ENCODE measurements at places on chromosomes 13 and 19. TPM values are rescaled to one million over a fixed set of nuclear protein-coding genes. Genes with fewer than 3 reads are reported as not detected.

DNA sequence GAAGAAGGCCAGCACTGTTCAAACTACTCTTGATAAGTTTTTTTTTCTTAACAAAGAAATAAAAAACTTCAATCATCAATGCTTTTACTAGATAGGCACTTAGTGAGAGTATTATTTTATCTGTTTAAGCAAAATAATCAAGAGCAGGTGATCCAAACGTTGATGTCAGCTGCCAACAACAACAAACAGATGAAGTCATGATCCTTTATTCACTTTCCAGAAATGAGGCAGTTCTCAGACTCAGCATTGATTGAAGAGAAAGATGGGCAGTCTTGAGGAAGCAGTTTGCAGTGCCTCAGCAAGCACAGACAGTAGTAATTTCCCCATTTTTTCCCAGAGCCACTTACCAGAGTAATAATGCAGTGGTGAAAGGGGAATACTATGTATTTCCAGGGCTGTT lies 38.4 kb upstream of the CSNK1A1L start:
- H3K4me3 ChIP-seq: no peak overlapping the region
- no peak overlapping the region for H3K27ac ChIP-seq
- H3K36me3 ChIP-seq: no peaks in the 10 kb centered on the region
- H3K4me1 ChIP-seq: no peaks in the 10 kb centered on the region
- H3K27me3 ChIP-seq: no peaks in the 10 kb centered on the region
- DNase-seq: no peak

DNA sequence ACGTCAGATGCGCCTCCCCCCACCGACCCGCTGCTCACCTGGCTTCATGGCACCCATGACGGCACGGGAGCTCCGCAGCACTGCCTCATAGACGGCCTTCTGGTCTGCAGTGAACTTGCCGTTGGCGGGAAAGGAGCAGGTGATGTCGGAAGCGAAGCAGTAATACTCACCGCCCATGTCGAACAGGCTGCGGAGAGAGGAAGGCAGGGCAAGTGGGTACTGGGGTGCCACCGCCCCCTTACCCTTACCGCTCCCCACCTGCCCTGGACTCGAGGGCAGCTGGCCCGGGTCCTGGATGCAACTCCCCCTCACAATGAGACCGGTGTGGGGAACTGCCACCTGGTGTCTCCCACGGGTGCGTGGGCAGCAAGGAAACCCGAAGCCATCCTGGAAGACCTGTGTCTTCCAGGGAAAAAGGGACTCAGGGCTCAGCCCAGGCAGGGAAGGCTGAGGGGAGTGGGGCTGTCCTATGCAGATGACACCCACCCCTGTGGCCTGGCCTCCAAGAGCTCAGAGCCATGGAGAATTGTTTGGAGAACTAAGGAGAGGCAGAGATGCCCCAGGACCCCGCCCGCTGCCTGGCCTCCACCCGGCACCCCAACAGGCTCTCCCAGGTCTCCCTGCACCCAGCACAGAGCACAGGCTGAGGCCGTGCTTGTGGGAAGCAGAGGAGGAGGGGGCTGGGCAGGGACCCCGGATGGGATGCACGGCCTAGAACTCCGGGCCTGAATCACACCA lies 28.3 kb downstream of the CEBPG start:
- H3K36me3 ChIP-seq: no peaks in the 10 kb centered on the region
- DNase-seq: no peak
- no peak overlapping the region for H3K27ac ChIP-seq
- H3K27me3 ChIP-seq: no peaks in the 10 kb centered on the region
- H3K4me3 ChIP-seq: no peak overlapping the region
- H3K4me1 ChIP-seq: no peaks in the 10 kb centered on the region

- no peaks in the 10 kb centered on the region for H3K27me3 ChIP-seq
- no peaks in the 10 kb centered on the region for H3K4me1 ChIP-seq
- H3K27ac ChIP-seq: no peak overlapping the region
- H3K4me3 ChIP-seq: no peak overlapping the region
These were observed 1227.9 kb upstream of the SPRY2 start for GRCh38 chr13:81568824-81569223.

GRCh38 chr19:16359074-16359473 lies 34.4 kb downstream of the KLF2 start:
- H3K4me1 ChIP-seq: no peaks in the 10 kb centered on the region
- H3K4me3 ChIP-seq: no peak overlapping the region
- no peak for DNase-seq

DNA sequence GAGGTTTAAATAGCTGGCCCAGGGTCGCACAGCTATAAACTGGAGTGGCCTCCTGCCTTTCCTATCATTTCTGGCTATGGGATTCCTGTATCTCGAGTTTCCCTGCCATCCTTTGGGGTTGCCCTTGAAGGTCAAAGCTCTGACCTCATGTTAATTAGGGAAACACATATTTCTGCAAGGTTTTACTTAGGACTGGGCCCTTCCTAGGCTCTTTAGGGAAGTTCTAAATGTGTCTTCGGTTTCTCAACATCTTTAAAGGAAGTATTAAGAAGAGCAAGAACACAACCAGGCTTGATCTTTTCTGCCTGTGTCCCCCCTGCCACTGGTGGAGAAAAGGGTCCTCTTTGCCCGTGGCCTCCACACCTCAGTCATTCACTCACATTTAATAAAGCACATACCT lies 10.8 kb downstream of the LCP1 start:
- no peak for DNase-seq
- peaks cover 18% of the 10 kb centered on the region for H3K27me3 ChIP-seq
- H3K4me3 ChIP-seq: no peak overlapping the region
- H3K4me1 ChIP-seq: no peaks in the 10 kb centered on the region
- H3K27ac ChIP-seq: no peak overlapping the region
- no peaks in the 10 kb centered on the region for H3K36me3 ChIP-seq

PABPC3 gene
- total RNA-seq: 0.59 TPM

DNA sequence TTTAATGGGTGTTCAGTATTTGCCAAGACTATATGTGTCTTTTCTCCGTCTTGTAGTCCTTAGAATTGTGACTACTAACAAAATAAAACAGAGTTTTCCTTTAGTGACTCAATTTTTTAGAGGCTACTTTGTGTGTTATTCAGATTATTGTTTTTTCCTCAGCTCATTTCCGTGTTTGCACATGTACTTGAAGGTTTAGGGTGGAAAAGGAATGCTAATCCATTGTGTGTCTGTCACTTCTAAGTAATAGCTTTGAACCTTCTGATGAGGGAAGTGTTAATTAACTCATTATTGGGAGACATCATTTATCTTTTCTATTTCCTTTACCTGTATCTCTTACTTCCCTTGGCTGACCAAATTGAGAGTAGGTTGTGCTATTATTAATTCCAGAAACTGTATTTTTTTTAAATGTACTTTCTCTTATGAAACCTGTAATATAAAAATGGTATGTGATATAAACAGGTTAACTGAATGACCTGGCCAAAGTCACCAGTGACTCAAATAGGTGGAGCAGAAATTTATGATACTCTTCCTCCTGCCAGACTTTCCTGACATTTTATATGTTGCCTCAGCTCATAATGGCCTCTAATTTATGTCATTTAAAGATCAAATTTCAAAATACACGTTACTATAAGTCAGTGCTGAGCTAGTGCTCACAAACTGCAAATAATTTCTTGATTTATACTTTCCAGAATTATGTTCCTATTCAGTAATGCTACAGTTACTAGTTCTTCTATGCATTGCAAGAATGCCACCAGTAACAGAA lies 88.8 kb downstream of the LMO7 start:
- no peak for DNase-seq
- H3K27ac ChIP-seq: no peak overlapping the region
- H3K4me3 ChIP-seq: no peak overlapping the region
- H3K27me3 ChIP-seq: no peaks in the 10 kb centered on the region
- H3K36me3 ChIP-seq: no peaks in the 10 kb centered on the region

- no peak for DNase-seq
- no peaks in the 10 kb centered on the region for H3K27me3 ChIP-seq
- H3K36me3 ChIP-seq: no peaks in the 10 kb centered on the region
- no peak overlapping the region for H3K27ac ChIP-seq
These were observed 44.4 kb upstream of the SPATA13 start for GRCh38 chr13:24116131-24116530.

DNA sequence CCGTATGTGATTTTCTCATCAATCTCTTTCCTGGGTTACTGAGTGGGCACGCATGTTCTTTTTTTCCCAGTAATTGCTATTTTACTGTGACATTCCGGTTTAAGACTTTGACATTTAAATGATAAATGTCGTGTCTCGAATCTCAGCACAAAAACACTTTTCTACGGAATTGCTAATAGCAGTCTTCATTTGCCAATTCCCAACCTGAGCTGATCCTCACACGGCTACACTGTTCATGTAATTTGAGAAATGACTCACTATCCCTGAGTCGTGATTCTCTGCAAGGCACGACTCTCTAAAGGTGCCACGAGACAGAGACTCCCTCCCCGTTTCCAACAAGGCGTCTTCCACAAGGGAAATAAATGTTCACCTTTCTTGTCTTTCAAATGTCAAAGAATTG lies 88.7 kb upstream of the USP29 start:
- H3K36me3 ChIP-seq: no peaks in the 10 kb centered on the region
- H3K27ac ChIP-seq: no peak overlapping the region
- H3K27me3 ChIP-seq: no peaks in the 10 kb centered on the region
- DNase-seq: no peak
- H3K4me1 ChIP-seq: no peaks in the 10 kb centered on the region

DNA sequence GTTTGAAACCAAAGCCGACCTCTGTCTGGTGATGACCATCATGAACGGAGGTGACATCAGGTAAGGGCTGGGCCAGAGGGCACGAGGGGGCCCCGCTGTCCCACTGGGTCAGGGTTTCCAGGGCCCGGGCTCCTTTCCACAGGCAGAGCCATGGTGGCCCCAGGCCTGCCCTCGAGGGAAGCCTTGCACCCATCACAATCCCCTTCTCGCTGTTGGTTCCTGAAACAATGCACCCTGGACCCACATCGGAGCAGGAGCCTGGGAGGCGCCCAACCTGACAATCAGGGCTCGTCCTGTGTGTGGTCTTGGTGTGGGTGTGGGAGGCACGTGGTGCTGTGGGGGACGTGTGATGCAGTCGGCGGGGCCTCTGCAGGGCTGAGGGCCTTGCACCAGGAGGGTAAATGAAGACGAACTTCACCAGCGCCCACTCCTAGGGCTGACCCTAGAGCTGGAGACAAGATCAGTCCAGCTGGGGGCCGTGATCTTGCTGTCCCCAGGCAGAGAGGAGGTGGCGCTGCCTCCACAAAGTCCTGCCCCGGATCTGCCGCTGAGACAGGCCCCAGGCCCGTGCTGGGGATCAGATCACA lies 2.8 kb downstream of the GRK1 start:
- H3K27ac ChIP-seq: no peak overlapping the region
- no peaks in the 10 kb centered on the region for H3K27me3 ChIP-seq
- no peak overlapping the region for H3K4me3 ChIP-seq
- no peaks in the 10 kb centered on the region for H3K36me3 ChIP-seq

- H3K4me1 ChIP-seq: no peaks in the 10 kb centered on the region
- no peak overlapping the region for H3K4me3 ChIP-seq
- H3K36me3 ChIP-seq: peaks cover 6% of the 10 kb centered on the region
- no peak overlapping the region for H3K27ac ChIP-seq
These were observed 34.0 kb upstream of the USE1 start for GRCh38 chr19:17180997-17181702.

GRCh38 chr13:80547341-80547740 lies 206.4 kb upstream of the SPRY2 start:
- H3K36me3 ChIP-seq: no peaks in the 10 kb centered on the region
- H3K27ac ChIP-seq: no peak overlapping the region
- no peaks in the 10 kb centered on the region for H3K27me3 ChIP-seq
- DNase-seq: no peak

SIAH3 gene
- not detected for total RNA-seq

SHISA7 gene
- total RNA-seq: not detected

GRCh38 chr13:42405665-42406390 lies 133.9 kb downstream of the AKAP11 start:
- H3K27ac ChIP-seq: no peak overlapping the region
- no peaks in the 10 kb centered on the region for H3K36me3 ChIP-seq
- no peaks in the 10 kb centered on the region for H3K4me1 ChIP-seq
- DNase-seq: no peak

DNA sequence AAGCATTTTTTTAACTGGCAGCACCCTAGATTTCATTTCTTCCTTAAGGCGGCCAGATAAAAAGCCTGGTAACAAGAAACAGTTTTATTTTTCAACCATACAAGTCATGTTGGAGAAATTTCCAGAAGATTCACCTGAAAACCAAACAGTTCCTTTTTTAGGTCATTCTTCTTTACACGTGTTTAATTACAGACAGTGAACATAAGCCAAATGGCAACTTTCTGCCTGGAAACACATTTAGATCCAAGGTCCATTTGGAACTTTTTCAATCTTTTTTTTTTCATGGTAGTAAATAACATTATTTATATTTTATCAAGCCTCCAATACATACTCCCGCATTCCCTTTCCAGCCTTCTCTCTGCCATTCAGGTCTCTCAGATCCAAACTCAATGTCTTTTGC lies 886.1 kb upstream of the MIR17HG start:
- H3K4me3 ChIP-seq: no peak overlapping the region
- H3K27me3 ChIP-seq: no peaks in the 10 kb centered on the region
- no peak for DNase-seq
- no peaks in the 10 kb centered on the region for H3K4me1 ChIP-seq

GRCh38 chr19:36528921-36529518 lies 949 bp upstream of the ZNF260 start:
- H3K27ac ChIP-seq: no peak overlapping the region
- no peaks in the 10 kb centered on the region for H3K27me3 ChIP-seq
- no peak for DNase-seq
- H3K4me3 ChIP-seq: no peak overlapping the region

Measured in HCT116 (cell line).